ENCODE measurements at places on chromosomes 2 and 18. TPM values are rescaled to one million over a fixed set of nuclear protein-coding genes. Genes with fewer than 3 reads are reported as not detected.

Gene IL36B
- total RNA-seq, result not detected

Gene ABCG8
- total RNA-seq, result not detected

Gene IL37
- total RNA-seq, result 0.48 TPM

Gene CPS1
- 0.15 TPM for total RNA-seq

- no peaks in the 10 kb centered on the region for H3K27me3 ChIP-seq
- peaks cover 20% of the 10 kb centered on the region for H3K4me1 ChIP-seq
- H3K4me3 ChIP-seq, result no peak overlapping the region
- H3K36me3 ChIP-seq, result peaks cover 5% of the 10 kb centered on the region
Measured at GRCh38 chr2:147524912-147525311, 319.9 kb upstream of the ACVR2A start.

Gene MAP3K2
- total RNA-seq, result 56.2 TPM

GRCh38 chr2:96762529-96763311, 2.0 kb downstream of the CNNM4 start:
- peaks cover 56% of the 10 kb centered on the region for H3K4me1 ChIP-seq
- peak overlapping the region; percentile 83 for H3K4me3 ChIP-seq
- DNase-seq, result no peak

DNA sequence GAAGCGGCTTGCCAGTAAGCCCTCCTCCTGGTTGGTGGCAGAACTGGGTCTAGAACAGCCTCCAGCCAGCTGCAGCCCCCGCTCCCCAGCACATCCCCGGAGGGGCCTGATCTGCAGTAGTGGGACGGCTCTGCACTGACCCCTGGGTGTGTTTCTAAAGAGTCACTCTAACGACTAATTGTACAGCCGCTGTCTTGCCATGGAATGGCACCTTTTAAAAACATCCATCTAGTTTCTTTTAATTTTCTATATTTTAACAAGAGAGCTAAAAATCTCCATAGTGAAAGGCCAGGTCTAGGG, 82.0 kb downstream of the MTCL1 start:
- no peaks in the 10 kb centered on the region for H3K36me3 ChIP-seq
- H3K27ac ChIP-seq, result no peak overlapping the region
- H3K27me3 ChIP-seq, result peaks cover 3% of the 10 kb centered on the region
- no peak overlapping the region for H3K4me3 ChIP-seq
- peaks cover 2% of the 10 kb centered on the region for H3K4me1 ChIP-seq

- H3K27me3 ChIP-seq, result peaks cover 1% of the 10 kb centered on the region
- peaks cover 14% of the 10 kb centered on the region for H3K4me1 ChIP-seq
- no peak for DNase-seq
- no peaks in the 10 kb centered on the region for H3K36me3 ChIP-seq
- no peak overlapping the region for H3K4me3 ChIP-seq
- H3K27ac ChIP-seq, result no peak overlapping the region
Measured at GRCh38 chr2:29106980-29107388, 8.2 kb upstream of the CLIP4 start.

Gene TCF23
- not detected for total RNA-seq

Gene EDAR
- not detected for total RNA-seq

Gene C1QL2
- total RNA-seq, result not detected

Gene ALPI
- total RNA-seq, result not detected

DNA sequence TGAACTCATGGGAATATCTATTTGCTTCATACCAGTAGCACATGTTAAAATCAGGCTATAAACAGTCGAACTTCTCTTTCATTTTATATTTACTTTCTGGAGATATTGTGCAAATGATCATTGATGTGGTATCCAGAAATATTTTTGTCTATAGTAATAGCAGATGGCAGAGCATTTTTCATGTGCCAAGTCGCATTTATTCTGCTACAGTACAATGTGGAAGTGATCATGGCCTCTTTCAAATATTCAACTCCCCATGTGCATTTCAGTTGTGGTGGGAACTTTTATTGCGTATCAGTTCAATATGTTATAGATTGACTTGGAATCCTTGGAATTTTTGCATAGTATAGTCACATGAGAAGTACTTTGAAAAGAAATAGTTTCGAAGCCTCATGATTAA, 57.4 kb downstream of the RHBDD1 start:
- no peaks in the 10 kb centered on the region for H3K4me1 ChIP-seq
- no peak overlapping the region for H3K4me3 ChIP-seq
- DNase-seq, result no peak

DNA sequence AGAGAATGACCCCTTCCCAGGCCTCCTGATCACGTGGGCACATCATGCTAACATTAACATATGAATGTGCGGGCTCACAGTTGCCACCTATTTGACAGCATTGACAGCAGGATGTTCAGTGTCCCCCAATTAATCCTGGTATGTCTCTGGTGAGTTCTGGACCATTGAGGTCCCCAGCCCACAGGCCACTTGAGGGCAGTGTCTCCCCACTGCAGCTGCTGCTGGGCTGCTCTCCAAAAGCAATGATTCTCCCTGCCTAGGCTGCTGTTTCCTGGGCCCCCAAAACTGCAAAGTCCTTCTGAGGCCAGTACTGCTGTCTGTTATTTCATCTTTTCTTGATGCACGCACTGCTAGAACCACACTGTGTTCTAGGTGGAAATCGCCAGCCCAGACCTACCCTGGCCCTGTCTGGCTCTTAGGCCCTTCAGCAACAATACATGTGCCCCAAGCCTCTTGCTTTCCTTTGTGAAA, 52.7 kb upstream of the MAPK4 start:
- no peak overlapping the region for H3K27ac ChIP-seq
- no peak overlapping the region for H3K4me3 ChIP-seq
- no peaks in the 10 kb centered on the region for H3K36me3 ChIP-seq
- no peaks in the 10 kb centered on the region for H3K4me1 ChIP-seq

Gene CACNB4
- total RNA-seq, result 0.30 TPM

GRCh38 chr2:43486603-43487002, 109.2 kb downstream of the THADA start:
- H3K4me1 ChIP-seq, result peaks cover 33% of the 10 kb centered on the region
- H3K27ac ChIP-seq, result peak overlapping the region; percentile 9

Gene SCN3A
- total RNA-seq, result not detected

Gene THAP4
- total RNA-seq, result 34.3 TPM

GRCh38 chr18:34224423-34225217, at the start of gene NOL4:
Gene NOL4, minus strand, starts transcription at chr18:34224913. Its CDS starts 1,660 bp downstream, at chr18:34223253.
- H3K27me3 ChIP-seq, result peaks cover 24% of the 10 kb centered on the region
- peaks cover 2% of the 10 kb centered on the region for H3K4me1 ChIP-seq
- no peaks in the 10 kb centered on the region for H3K36me3 ChIP-seq
- no peak for DNase-seq

- no peak overlapping the region for H3K27ac ChIP-seq
- H3K27me3 ChIP-seq, result no peaks in the 10 kb centered on the region
- no peak for DNase-seq
- H3K4me3 ChIP-seq, result no peak overlapping the region
- H3K36me3 ChIP-seq, result no peaks in the 10 kb centered on the region
- no peaks in the 10 kb centered on the region for H3K4me1 ChIP-seq
Measured at GRCh38 chr2:225137971-225138370, 95.7 kb upstream of the DOCK10 start.

- peaks cover 53% of the 10 kb centered on the region for H3K36me3 ChIP-seq
- H3K27ac ChIP-seq, result no peak overlapping the region
- peaks cover 40% of the 10 kb centered on the region for H3K4me1 ChIP-seq
- no peaks in the 10 kb centered on the region for H3K27me3 ChIP-seq
- H3K4me3 ChIP-seq, result no peak overlapping the region
- DNase-seq, result no peak
Measured at GRCh38 chr2:239250216-239251081, 150.4 kb downstream of the HDAC4 start.

DNA sequence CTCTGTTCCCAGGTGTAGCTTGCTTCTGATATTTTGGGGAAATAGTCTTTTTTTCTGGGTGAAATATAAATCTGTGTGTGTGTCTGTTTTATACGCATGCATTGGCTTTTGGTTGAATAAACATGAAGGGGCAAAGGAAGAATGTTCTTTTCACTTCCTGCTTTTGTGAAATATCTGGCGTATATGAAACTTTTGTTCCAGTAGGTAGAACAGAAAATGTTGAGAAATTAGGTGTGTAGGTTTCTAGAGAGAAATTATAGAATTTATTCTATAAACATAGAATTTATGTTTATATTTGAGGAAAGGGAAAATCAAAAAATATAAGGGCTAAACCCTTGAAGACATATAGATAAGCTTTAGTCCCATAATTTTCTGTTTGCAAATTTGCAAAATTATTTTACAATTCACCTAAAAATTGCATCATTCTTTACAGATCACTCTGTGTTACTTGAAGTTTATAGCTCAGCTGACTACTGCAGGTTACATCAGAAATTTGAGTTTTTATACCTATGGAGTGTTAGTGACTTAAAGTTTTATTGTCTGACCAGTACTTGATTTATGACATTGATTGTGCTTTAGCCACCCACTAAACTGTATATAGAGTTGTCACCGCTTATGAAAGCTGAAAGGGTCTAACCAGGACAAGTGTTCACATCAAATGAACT, 116.1 kb downstream of the FAM117B start:
- H3K36me3 ChIP-seq, result peaks cover 5% of the 10 kb centered on the region
- no peaks in the 10 kb centered on the region for H3K27me3 ChIP-seq
- no peak overlapping the region for H3K4me3 ChIP-seq
- no peak for DNase-seq

Gene ALPG
- total RNA-seq, result not detected

Gene HES6
- total RNA-seq, result 3.7 TPM

GRCh38 chr2:33321236-33321771, 155.1 kb upstream of the RASGRP3 start:
- H3K4me1 ChIP-seq, result peaks cover 37% of the 10 kb centered on the region
- peak overlapping the region; percentile 78 for H3K27ac ChIP-seq
- H3K4me3 ChIP-seq, result peak overlapping the region; percentile 41
- peak; percentile 46 for DNase-seq

DNA sequence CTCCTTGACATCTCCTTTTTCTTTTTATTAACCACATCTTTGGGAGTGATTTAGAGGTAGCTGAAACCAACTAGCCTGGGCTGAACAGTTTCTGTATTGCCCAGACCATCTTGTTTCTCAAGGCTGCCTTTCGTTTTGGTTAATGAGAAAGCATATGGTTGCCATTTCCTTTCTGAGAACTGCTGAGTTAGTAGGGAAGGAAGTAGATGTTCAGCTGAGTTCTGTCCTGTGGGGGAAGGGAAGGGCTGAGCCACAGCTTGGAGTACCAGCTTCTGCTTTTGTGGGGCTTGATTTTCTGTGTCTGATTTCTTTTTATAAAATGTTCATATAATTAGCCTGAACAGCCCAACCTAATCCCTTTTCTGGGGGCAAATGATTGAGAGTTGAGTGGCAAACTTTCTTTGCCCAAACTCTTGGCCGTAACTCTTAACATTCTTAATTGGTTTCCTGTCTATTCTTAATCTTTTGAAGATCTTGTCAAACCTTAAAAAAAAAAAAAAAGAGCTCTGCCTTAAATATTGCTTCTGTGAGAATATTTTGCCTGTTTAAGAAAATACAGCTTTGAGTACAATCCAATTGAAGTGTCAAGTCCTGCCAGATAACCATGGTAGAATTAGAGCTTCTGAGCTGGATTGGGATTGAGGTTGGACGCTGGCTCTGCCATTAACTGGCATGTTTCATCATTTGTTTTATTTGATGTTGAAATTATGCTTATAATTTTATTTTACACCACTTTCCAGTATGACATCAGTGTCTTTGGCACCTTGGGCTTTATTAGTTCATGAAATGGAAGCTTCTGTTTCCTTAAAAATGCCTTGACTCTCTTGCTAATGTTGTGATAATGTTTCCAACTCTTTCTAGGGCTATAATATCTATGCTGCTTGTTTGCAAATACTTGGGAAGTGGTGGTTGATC, 1.9 kb upstream of the NABP1 start:
- H3K36me3 ChIP-seq, result peaks cover 29% of the 10 kb centered on the region
- H3K4me3 ChIP-seq, result peak overlapping the region; percentile 88
- H3K27me3 ChIP-seq, result no peaks in the 10 kb centered on the region
- peak overlapping the region; percentile 98 for H3K27ac ChIP-seq

DNA sequence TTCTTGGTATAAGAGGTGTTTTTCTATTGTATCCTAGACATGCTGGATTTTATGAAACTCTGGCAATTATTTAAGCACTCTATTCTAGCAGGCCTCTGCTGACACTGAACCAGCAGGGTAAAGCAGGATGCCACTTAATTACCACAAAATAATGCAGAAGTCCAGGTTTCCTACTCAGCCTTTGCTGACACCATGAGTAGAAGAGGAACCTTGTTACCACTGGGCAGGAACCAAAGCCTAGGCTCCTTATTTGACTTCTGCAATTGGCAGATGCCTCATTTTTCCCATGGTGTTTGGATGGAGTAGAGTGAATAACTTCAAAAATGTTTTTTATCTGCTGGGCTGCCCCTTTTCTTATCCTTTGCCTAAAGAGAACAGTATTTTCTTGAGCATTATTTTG, 60.8 kb downstream of the THNSL2 start:
- no peak for DNase-seq
- H3K4me3 ChIP-seq, result no peak overlapping the region
- H3K27ac ChIP-seq, result no peak overlapping the region
- peaks cover 16% of the 10 kb centered on the region for H3K27me3 ChIP-seq
- H3K4me1 ChIP-seq, result no peaks in the 10 kb centered on the region

- H3K27ac ChIP-seq, result no peak overlapping the region
- H3K4me1 ChIP-seq, result peaks cover 5% of the 10 kb centered on the region
- DNase-seq, result no peak
- H3K36me3 ChIP-seq, result no peaks in the 10 kb centered on the region
- H3K27me3 ChIP-seq, result peaks cover 38% of the 10 kb centered on the region
Measured at GRCh38 chr18:55320424-55321264, 267.3 kb downstream of the TCF4 start.

DNA sequence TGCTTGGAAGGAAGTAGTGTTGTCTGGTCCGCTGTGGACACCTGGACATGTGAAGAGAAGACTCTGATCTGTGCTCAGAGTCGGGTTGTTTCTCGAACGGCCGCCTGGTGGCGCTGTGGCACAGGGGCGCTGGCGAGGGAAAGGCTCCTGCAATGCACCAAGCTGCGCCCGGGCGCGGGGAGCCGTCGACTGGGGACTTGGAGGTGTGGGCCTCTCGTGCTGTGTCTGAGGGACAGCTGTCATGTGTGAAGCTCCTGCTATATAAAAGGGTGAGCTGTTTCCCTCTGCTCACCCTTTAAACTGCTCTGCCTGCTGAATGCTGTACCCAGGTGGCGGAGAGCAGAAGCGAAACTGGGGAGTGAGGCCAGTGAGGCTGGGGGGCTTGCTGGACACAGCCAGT, 44.0 kb downstream of the GNAL start:
- H3K27me3 ChIP-seq, result peaks cover 25% of the 10 kb centered on the region
- H3K36me3 ChIP-seq, result no peaks in the 10 kb centered on the region
- peak overlapping the region; percentile 11 for H3K4me3 ChIP-seq

Gene GPR45
- total RNA-seq, result not detected
